ENCODE measurements at places on chromosomes 5 and 9. TPM values are rescaled to one million over a fixed set of nuclear protein-coding genes. Genes with fewer than 3 reads are reported as not detected.

The RANBP17 gene
- 11.4 TPM for total RNA-seq

The KIF27 gene
- total RNA-seq, result 7.8 TPM

The INPP5E gene
- 4.6 TPM for total RNA-seq

The NR4A3 gene
- 3.9 TPM for total RNA-seq

The SOX30 gene
- 0.33 TPM for total RNA-seq

The QRFP gene
- total RNA-seq, result not detected

The FAM153A gene
- 5.3 TPM for total RNA-seq

The CDH10 gene
- total RNA-seq, result not detected

The RGMB gene
- total RNA-seq, result 25.0 TPM

The CCDC152 gene
- not detected for total RNA-seq

The IL7R gene
- 2.1 TPM for total RNA-seq

The DMGDH gene
- total RNA-seq, result 5.3 TPM

The CARD9 gene
- total RNA-seq, result 2.1 TPM

The FCN2 gene
- total RNA-seq, result not detected

The PLGRKT gene
- total RNA-seq, result 18.8 TPM

The SLCO6A1 gene
- not detected for total RNA-seq

The RPL35 gene
- 1,773 TPM for total RNA-seq

The FSD1L gene
- 6.4 TPM for total RNA-seq

The PROB1 gene
- 0.27 TPM for total RNA-seq

The C5orf46 gene
- total RNA-seq, result not detected

The CNTNAP3 gene
- 9.8 TPM for total RNA-seq

The C5orf52 gene
- not detected for total RNA-seq

The SH3RF2 gene
- total RNA-seq, result 0.66 TPM

The CCDC171 gene
- 3.0 TPM for total RNA-seq

The CDX1 gene
- not detected for total RNA-seq

The GAPT gene
- 0.68 TPM for total RNA-seq

The IFNB1 gene
- not detected for total RNA-seq

All from sigmoid colon (tissue), 7 donors.